Activated naive CD4-positive, alpha-beta T cell (primary cell): ENCODE measurements at places on chromosomes 16 and 17.

GRCh38 chr17:5416901-5417300, 2.6 kb downstream of the NUP88 start:
- no peak for DNase-seq

- no peak for DNase-seq
Measured at GRCh38 chr16:715477-716199, 720 bp downstream of the METRN start.

- DNase-seq: no peak
Measured at GRCh38 chr17:35752471-35752870, 568 bp downstream of the GAS2L2 start.

GRCh38 chr16:89506791-89507191, 1.4 kb upstream of the SPG7 start:
- no peak for DNase-seq

- peak; percentile 25 for DNase-seq
Measured at GRCh38 chr17:39197380-39198185, at the start of gene CACNB1. Gene CACNB1, minus strand, starts transcription at chr17:39197669. Its CDS starts 174 bp downstream, at chr17:39197495.

- no peak for DNase-seq
Measured at GRCh38 chr17:39678340-39679116, 9.3 kb downstream of the PGAP3 start.

DNA sequence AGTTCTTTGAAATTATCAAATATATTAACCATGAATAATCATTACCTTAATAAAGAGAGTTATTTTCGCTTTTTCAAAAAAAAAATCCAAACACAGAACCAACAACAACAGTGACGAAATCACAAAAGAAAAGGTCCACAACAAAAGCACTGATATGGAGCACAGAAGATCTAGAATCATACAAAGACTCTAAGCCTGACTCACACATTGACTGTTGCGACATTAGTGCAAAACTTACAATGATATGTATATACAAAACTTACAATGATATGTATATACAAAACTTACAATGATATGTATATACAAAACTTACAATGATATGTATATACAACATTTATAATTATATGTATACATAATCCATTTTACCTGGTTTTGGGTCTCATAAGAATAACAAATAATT, 117.7 kb downstream of the USP22 start:
- no peak for DNase-seq

DNA sequence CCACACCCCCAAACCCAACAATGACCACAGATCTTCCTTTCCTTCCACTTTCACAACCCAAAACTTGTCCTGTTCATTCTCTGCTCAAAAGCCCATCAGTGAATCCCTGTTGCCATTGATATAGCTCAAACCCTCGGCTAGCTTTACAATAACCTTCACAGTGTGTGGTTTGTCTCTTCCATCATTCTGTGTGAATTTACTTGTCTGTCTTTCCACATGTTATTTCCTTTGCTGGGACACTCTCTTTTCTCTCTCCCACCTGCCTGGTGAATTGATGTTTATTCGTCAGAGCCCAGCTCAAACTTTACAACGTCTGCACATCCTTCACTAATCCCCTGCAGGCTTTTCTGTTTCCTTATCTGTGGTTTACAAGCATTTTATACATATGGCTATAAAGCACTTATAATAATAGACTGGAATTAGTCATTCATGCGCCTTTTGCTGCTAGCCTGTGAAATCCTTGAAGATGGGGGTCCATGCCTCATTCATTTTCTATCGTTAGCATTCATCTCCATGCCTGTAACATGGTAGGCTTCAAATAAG, 114.4 kb downstream of the CDH13 start:
- DNase-seq: no peak

- peak; percentile 15 for DNase-seq
Measured at GRCh38 chr16:67177743-67178699, 5.7 kb downstream of the MATCAP1 start.
